Frontal cortex (tissue), 4 donors: ENCODE measurements at places on chromosomes 7 and 10. TPM values are rescaled to one million over a fixed set of nuclear protein-coding genes. Genes with fewer than 3 reads are reported as not detected.

GRCh38 chr10:89649051-89649450 lies 4.0 kb upstream of the PANK1 start:
- no peak for DNase-seq

DNA sequence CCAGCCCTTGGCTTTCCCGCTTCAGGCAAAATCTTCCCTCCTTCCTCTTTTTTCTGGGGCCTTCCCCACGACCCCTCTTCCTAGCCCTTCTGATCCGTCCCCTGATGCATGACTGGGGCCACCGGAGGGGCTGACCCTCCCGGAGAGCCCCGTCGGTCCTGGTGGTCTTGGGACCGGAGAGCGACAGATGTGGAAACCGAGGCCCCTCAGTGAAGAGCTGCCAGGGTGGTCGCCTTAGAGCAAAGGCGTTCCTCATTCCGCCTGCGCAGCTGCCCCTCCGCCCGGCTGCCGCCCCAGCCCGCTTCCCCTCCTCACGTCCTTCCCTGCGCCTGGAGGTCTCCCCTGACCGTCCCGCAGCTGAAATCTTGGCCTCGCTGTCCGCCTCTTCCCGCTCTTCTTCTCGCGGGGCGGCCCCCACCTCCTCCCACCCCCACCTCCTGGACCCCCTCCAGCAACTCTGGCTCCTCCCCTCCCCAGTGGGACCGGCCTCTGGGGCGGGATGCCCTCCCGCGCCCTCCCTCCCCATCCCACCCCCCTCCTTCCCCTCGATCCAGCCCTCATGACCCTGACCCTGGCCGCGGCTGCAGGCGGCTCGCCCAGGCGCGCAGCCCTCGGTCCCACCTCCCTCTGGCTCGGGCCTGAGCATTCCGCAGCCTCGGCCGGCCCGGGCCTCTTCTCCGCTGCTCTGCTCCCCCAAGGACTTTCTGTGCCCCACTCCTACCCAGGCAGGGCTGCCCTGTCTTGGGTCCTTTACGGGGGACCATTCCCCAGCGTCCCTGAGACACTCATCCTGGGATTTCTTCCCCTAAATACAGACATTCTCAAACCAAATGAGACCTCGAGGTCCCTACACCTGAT lies at the start of gene RARRES2:
Gene RARRES2, minus strand, starts transcription at position 367 of the 858 bp plus-strand sequence. CDS start 1,020 bp downstream, outside the sequence.
- DNase-seq = peak; percentile 51

GRCh38 chr7:136527554-136527953 lies 340.9 kb upstream of the CHRM2 start:
- no peak for DNase-seq

GRCh38 chr10:100829097-100829870 lies 83.5 kb upstream of the SLF2 start:
- peak; percentile 28 for DNase-seq

- DNase-seq = no peak
Measured at GRCh38 chr10:110883924-110884323, 12.2 kb downstream of the PDCD4 start.

DNA sequence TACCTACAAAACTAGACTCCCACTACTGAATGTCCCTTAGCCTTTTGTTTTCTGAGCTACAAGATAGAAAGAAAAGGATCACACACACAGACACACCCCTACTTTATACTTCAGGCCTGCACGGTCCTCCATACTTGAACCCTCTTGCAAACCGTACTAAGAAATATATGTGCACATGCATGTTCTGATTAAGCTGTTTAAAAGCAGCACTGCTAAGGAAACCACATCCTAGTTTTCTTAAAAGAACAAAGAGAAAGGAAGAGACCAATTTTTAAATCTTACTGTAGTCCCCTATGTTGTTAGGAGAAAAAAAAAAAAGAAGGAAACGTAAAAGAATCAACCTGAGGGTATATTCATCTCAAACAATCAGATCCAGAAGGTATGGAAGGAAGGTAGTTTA lies 501.2 kb downstream of the PARD3 start:
- no peak for DNase-seq

DNA sequence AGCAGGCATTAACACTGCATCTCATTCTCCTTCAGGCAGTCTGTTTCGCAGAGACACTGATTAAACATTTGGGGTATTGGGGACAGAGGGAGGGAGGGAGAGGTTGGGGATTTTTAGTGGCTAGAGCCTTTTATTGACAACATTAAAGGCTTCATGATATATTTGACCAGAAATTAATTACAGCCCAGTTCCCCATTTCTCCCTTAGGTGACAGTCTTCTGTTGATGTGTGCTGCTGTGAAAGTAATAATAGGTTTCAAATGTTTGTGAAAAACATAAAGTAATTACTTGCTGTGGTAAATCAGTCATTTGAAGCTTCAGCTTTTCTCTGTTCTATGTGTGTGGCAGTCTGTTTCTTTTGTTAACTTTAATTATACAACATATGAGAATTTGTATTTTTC lies 105.3 kb upstream of the LRGUK start:
- DNase-seq = no peak

- no peak for DNase-seq
Measured at GRCh38 chr10:86944471-86944870, 12.9 kb downstream of the MMRN2 start.

GRCh38 chr10:123043409-123043925 lies 34.7 kb downstream of the ACADSB start:
- peak; percentile 50 for DNase-seq

DNA sequence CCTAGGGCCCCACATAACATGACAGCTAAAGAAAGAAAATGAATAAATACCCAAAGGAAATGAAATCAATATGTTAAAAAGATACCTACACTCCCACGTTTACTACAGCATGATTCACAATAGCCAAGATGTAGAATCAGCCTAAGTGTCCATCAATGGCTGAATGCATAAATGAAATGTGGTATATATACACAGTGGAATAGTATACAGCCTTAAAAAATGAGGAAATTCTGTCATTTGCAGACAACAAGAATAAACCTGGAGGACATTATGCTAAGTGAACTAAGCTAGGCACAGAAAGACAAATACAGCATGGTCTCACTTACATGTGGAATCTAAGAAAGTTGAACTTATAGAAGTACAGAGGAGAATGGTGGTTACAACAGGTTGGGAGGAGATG lies 102.9 kb downstream of the ST8SIA6 start:
- DNase-seq = no peak

DNA sequence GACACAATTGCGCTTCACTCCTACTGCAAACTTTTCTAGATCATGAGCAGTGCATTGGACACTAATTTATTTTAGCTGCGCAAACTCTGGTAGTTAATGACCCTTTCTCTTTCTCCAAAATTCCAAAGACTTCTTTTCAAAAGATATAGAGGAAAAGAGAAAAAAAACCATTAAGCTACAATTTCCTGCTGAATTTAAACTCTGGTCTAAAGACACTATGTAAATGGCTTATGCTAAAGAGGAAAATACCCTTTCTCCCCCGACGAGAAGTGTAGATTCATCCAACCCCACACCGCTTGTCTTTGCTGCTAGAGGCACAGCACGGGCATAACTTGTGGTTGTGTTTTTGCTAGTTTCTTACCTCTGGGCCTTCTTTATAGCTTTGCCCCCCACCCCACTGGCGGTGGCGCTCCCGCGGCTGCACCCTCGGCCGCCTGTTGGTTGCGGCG lies 84.1 kb downstream of the SNX10 start:
- DNase-seq = no peak

DNA sequence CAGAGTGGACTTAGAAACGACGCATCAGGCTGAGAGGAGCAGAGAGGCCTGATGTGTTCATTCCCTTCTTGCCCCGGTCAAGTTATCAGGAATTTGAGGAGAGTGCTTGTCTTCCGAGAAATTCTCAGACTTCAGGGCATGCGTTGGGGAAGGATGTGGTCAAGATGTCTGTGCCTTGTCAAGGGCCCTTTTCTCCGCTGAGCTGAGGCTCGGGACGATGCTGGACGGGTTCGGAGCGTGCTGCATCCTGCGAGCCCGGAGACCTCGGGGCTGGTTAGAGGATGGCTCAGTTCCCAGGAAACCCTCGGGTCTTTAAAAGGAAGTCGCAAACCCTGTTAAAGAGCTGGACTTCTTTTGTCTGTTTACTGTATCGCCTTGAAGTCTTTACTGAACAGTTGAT lies 325.4 kb downstream of the ADARB2 start:
- DNase-seq = no peak

- DNase-seq = no peak
Measured at GRCh38 chr10:89001024-89001728, 10.6 kb downstream of the FAS start.

DNA sequence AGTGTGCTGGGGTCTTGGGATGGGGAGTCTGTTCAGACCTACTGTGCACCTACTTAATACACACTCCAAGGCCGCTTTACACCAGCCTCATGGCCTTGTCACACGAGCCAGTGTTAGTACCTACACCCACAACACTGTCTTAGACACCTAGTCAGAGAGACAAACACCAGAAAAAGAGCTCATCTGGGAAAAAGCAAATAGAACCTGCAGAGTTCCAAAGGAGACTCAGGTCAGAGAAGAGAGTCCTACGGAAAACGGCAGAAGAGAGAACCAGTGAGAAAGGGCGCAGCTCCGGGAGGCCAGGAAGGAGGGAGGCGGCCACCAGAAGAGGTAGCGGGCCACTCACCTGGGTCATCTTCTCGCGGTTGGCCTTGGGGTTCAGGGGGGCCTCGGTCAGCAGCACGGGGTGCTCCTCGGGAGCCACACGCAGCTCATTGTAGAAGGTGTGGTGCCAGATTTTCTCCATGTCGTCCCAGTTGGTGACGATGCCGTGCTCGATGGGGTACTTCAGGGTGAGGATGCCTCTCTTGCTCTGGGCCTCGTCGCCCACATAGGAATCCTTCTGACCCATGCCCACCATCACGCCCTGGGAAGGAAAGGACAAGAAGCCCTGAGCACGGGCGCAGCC lies 105.3 kb upstream of the TNRC18 start:
- no peak for DNase-seq

DNA sequence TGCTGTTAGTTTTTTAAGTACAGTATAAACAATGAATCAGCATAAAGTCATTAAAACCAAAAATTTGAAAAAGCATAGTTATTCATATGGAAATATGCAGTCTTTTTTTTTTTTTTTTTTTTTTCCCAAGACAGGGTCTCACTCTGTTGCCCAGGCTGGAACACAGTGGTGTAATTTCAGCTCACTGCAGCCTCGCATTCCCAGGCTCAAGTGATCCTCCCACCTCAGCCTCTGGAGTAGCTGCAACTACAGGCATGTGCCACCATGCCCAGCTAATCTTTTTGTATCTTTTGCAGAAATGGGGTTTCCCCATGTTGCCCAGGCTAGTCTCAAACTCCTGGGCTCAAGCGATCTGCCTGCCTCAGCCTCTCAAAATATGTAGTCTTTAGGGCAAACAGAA lies 182.0 kb downstream of the SEMA3E start:
- no peak for DNase-seq

- no peak for DNase-seq
Measured at GRCh38 chr7:113891031-113891350, 27.8 kb downstream of the PPP1R3A start.

DNA sequence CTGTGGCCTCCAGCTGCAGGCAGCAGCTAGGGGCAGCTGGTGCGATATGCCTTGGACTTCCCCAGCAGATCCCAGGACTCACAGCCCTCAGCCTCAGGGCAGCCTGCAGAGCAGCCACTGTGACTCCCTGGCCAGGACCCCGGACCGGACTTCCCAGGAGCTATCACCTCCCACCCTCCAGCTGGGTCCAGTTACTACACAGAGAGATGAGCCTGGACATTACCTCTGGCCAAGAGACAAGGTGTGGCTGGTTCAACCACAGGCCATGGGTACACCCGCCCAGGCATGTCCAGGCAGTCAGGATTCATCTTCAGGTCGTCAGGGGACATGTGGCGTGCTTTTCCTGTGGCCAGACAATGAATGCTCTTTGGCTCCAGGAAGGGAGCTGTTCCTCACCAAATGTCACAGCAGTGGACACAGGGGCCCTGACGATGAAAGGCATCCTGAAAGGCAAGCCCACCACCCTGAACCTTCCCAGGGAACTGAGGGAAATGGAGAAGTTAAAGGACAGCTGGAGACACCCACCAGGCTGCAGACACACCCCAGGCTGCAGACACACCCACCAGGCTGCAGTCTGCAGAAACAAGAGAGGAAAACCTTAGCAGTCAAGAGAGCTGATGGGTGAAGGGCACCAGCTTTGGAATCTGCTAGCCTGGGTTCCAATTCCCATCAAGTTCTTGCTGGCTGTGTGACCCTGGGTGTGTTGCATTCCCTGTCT lies 25.8 kb upstream of the NANOS1 start:
- no peak for DNase-seq

DNA sequence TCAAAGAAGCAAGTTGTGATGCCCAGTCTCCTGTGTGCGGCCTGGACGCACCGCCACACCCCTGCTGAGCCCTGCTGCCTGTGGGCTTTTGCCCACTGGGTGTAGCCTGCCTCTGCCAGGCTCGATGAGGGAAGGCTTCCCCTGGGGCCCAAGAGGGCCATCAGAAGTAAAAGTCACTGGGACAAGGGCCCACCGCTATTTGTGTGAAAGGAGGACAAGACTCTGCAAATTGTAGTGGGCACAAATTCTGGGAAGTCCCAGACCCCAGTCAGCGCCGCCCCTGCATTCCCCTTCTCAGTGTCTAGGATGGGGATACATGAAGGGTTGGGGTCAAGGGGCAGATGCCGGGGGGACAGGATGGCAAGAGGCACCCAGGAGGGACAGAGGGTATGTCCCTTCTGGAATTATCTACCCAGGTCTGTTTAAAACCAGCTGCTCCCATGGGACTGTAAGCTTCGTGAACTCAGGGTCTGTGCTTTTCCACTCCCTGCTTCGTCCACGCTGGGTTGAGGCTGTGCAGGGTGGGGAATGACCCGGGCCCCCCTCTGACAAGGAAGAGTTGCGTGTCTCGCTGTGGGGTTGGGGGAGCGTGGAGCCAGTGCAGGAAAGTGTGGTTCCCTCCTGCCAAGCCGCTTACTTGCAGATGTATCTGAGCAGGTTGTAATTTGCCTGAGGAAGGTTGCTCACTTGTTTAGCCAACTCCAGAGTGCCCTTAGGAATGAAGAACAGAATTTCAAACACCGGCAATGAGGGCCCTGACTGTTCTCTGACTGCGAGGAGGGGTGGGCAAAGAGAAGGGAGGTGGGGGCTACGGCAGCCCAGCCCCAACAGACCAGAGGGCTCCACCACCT lies 147.2 kb downstream of the MAPK8 start:
- no peak for DNase-seq

DNA sequence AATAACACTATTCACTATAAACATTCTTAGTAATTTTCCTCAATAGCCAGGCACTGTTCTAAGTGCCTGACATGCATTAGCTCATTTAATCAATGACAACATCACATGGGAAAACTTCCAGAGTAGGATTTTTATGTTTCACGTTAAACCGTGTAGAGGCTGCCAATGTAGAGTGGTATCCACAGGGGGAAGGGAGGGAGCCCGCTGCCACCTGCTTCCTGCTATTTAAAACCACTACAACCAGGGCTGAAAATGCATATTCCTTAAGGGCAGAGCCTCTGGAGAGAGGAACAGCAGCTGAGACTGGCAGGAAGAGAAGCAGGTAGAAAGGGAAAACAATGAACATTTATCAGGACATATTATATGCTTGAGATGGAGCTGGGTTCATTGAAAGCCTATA lies 684.3 kb upstream of the AUTS2 start:
- no peak for DNase-seq

- no peak for DNase-seq
Measured at GRCh38 chr7:93062599-93062998, 55.2 kb downstream of the SAMD9 start.

The VIPR2 gene
- total RNA-seq = 0.41 TPM

The IL6 gene
- not detected for total RNA-seq

The PVRIG gene
- total RNA-seq = not detected

The ICA1 gene
- 42.4 TPM for total RNA-seq
